ENCODE measurements at places on chromosomes 16 and 17. TPM values are rescaled to one million over a fixed set of nuclear protein-coding genes. Genes with fewer than 3 reads are reported as not detected.

DNA sequence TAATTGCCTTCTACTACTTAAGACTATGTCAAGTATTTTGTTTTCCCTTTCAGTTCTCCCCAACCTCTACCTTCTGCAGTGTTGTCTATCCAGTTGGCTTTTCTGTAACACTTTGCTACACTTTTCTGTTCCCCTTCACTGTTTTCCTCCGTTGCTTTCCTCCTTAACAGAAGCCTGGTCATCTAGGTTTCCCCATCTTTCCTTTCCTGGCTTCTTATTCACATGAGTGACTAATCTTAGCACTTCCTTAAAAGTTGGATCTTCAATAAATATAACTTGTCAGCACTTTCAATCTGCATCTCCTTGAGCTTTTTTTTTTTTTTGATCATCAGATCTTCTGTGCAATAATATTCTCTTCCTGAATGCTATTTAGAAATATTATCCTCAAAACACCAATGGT is 2.8 kb upstream of the SLFN11 start:
- DNase-seq, result no peak

GRCh38 chr17:9760266-9760665 is 31.1 kb downstream of the DHRS7C start:
- DNase-seq, result no peak

GRCh38 chr17:8072341-8072728 is 15.2 kb downstream of the ALOX12B start:
- no peak for DNase-seq

Gene RAD51C
- 61.2 TPM for total RNA-seq

Gene GPRC5C
- 2.7 TPM for total RNA-seq

DNA sequence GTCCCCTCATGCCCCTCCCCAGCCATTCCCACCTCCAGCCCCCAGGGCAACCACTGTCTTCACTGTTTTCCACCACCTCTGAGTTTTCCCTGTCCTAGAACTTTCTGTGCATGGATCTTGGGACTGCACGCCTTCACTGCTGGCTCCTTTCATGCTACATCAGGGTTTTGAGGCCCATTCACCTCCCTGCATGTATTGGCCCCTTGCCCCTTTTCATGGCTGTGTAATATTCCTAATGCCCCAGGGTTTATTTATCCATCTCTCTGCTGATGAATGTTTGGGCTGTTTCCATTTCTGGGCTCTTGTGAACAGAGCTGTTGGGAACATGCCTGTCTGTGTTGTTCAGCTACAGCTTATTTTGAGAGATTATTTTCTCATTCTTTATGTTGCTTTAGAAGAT is 205.0 kb downstream of the RBFOX3 start:
- DNase-seq, result no peak

Gene MYH1
- not detected for total RNA-seq

Data from A172 (cell line).